ENCODE measurements at places on chromosomes 5 and 9.

GRCh38 chr5:149622466-149622865, 41.2 kb downstream of the ARHGEF37 start:
- DNase-seq, result no peak

- no peak for DNase-seq
These were observed 130.3 kb downstream of the SLC12A2 start for GRCh38 chr5:128213833-128214232.

- no peak for DNase-seq
These were observed 93.2 kb downstream of the MYO10 start for GRCh38 chr5:16842896-16843295.

GRCh38 chr9:86202338-86202882, 57.0 kb downstream of the C9orf153 start:
- no peak for DNase-seq

DNA sequence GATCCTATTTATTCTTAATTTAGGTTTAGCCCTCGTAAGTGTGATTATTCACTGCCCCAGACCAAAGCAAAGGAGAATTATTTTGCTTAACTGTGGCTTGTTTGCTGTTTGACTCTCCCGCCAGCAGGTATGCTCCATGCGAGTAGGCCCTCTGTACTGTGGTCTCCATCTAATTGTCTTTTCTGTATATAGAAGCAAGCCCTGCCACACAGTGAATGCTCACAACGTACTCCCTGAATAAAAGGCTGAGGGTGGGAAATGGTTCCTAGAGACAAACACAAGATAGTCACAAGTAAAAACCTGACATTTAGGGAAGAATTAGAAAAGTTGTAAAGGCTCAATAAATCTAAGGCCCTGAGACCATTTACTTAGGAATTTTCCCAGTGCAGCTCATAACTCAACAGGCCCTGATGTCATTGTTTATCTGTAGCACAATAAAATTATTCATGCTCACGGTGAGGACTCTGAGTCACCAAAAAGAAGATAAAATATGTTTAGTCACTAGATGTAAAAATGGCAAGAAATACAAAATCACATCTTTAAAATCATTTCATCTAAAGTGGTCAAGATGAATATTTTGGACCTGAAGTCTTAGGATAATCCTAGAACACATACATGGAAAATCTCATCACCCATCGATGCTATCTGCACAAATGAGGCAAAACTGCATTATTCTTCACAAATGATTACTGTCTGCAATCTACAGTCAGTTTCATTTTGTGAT, 473.2 kb downstream of the ENC1 start:
- no peak for DNase-seq

DNA sequence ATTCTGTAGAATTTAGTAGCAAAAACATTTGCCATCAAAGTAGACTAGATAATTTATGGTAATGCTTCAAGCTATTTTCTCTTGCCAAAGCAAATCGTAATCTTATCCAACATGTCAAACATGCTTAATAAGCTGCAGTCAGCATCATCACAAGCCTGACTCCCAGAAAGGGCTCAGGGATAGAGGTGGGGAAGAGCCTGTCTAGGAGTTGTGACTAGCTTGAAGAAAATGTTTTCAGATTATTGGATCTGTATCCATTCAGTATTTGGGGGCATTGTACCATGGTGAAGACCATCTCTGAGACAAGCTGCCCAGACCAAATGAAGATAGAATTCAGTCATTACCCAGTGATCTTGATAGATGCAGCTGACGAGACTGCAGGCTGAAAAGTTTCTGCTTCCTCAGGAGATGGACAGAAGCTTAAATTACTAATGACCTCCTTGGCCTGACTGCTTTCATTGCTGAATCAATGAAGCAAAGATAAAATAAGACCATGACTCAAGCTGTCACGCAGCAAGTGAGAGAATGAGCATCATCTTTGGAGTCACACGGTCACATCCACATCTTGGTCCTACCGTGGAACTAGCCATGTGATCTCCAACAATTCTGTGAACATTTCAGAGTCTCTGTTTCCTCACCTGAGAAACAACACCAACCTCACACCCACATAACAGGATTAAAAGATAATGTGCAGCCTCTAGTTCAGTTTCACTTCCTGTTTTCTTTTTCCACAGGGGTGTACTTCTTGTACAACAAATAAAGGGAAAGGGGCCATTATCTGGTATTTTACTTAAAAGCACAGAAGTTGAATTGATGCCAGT, 9.4 kb downstream of the ERAP2 start:
- no peak for DNase-seq
